PC-3 (cell line): ENCODE measurements at places on chromosomes 2 and 18. TPM values are rescaled to one million over a fixed set of nuclear protein-coding genes. Genes with fewer than 3 reads are reported as not detected.

The FOXD4L1 gene
- 0.33 TPM in 1 of 2 replicates, not detected in the other for total RNA-seq

The FAM237A gene
- total RNA-seq: not detected in 2 replicates

GRCh38 chr2:170314744-170315447, 136.9 kb downstream of the MYO3B start:
- peak; percentile 92 for DNase-seq

DNA sequence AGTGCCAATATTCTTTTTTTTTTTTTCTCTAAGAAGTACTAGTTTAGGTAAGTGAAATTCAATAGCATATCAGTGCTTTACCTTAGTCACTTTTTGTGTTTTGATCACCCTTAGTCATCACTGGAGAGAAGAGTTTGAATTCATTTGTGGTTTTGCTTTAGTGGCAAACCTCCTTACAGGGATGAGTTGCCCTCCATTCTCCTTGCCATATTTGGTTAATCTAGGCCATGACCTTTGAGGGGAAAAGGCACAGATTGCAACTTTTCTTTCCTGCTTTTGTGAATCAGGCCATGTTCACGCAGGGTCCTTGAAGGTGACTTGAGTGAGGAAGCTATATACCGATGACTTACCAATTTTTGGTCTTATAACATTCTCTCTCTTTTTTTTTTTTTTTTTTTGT, 34.4 kb downstream of the PLEKHA3 start:
- peak; percentile 92 for DNase-seq

The FLACC1 gene
- 0.26 and 5.9 TPM in 2 replicates for total RNA-seq

- peak; percentile 31 for DNase-seq
Measured at GRCh38 chr2:189253836-189254235, 74.3 kb upstream of the COL5A2 start.

DNA sequence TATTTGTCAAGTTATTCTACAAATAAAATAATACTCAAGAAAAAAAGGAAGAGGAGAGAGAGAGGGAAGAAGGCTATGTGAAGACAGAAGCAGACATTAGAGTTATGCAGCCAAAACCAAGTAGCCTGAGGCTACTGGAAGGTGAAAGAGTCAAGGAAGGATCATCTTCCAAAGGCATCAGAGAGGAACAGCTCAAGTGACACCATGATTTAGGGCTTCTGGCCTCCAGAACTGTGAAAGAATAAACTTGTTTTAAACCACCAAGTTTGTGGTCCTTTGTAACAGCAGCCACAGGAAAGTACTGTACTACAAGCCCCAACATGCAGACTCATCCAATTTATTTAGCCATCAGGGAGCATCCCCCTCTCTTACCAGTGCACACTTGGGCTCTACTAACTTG, 788.5 kb upstream of the LRRTM1 start:
- DNase-seq: peak; percentile 39

The PAIP2B gene
- 3.8 and 4.0 TPM in 2 replicates for total RNA-seq

The CELF4 gene
- total RNA-seq: 0.40 TPM in 1 of 2 replicates, not detected in the other

The RNF138 gene
- 4.9 and 15.3 TPM in 2 replicates for total RNA-seq

DNA sequence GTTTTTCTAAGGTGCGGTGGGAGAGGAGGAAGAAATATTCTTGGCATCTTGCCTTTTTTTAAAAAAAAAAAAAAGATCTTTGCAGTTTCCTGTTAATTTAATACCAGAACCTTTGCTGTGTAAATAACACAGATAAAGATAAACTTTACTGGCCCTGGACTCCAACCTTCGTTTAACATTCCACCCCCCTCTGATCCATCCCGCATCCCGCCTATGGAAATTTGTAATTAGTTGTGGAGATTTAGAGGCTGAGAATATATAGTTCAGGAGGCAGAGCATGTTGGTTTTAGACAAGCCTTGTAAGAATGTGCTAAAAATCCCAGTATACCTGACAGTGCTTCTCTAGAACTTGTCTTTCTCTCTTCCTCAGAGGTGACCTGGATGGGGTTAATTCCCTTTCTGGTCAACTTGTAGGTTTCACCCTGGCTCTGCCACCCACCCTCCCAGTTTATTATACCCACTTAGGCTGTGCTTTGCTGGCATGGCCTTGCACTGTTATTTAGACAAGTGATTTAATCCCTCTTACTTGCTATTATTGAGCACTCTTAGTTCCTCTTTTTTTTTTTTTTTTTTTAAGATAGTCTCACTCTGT, 2.9 kb upstream of the C2orf72 start:
- no peak for DNase-seq

GRCh38 chr2:23703583-23704385, 223.1 kb downstream of the ATAD2B start:
- DNase-seq: no peak

The HES6 gene
- total RNA-seq: 9.8 and 19.6 TPM in 2 replicates

DNA sequence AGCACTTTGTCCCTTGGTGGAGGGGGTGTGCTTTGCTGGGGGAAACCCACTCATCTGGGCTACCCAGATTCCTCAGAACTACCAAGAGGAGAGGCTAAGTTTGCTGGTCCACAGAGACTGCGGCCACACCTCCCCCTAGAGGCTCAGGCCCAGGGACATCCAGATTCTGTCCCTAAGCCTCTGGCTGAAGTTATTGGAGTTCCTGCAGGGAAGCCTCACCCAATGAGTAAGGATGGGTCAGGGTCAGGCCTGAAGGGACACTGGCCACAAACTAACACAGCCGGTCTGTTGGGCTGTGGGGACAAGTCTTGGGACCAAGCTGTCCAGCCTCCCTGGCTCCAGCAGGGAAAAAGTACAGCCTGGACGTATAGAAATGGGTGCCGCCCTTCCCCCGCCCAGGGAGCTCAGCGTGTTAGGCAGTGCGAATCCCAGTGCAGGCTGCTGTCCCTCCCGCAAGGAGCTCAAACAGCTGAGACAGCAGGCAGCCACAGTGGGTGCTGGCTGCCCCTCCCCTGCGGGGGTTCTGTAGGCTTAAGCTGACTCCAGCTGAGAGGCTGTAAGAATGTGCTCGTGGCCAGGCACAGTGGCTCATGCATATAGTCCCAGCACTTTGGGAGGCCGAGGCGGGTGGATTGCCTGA, 86.9 kb upstream of the ARL5A start:
- no peak for DNase-seq

GRCh38 chr2:68837861-68838341, 33.3 kb downstream of the BMP10 start:
- no peak for DNase-seq

DNA sequence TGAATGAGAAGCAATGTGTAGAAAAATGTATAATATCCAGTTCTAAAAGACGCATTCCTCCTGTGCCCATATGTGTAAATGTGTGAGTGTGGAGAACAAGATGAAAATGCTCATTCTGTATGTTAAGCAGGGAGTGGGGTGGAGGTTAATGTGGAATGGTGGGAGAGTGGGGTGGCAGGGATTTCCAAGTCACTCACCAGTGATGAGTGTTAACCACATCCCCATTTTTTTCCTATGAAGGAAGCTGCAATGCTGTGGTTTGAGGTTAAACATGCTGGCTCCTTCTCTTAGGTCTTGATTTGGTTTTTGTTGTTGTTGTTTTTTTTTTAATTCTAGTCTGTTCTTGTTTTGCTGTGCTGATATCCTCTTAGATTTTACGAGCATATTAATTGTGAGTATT, 169.4 kb downstream of the NEDD4L start:
- DNase-seq: peak; percentile 84

GRCh38 chr2:173374634-173375033, 20.0 kb downstream of the CDCA7 start:
- no peak for DNase-seq

DNA sequence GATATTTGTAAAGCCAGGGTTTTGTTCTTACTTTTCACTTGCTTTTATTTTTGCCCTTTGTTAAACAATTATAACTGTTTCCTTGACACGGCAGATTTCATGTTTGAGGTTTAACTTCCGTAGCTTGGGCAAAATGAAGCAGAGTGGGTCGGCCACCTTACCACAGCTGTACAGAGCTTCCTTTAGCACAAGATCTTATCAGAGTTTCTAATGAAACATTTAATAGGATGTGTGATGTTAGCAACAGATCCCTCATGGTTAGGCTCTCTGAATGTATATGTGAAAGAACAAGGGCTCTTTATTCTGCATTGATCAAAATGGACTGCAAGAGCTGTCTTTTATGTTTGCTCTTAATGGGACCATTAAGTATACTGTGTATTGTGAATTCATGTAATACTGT, 22.3 kb downstream of the RNF125 start:
- DNase-seq: no peak

- DNase-seq: no peak
Measured at GRCh38 chr18:6326566-6326965, 88.1 kb downstream of the L3MBTL4 start.

GRCh38 chr2:69645921-69646320, 2.4 kb upstream of the AAK1 start:
- no peak for DNase-seq

The ACTG2 gene
- total RNA-seq: 1.6 and 3.8 TPM in 2 replicates

DNA sequence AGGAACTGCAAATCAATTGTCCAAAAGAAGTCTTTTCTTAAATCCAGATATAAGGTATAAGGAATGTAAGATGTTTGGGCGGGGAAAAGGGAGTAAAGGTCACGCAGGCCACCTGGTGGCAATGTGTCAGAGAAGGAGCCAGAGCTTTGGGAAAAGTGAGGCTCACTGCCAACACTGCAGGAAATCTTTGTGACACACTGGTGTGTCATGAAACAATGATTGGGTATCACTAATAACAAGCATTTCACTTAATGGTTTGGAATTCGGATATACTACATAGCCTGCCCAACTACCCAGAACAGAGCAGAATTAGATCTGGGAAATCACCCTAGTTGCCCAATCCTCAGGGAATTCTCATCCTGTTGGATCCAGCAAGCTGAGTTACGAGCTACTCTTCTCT, 61.0 kb downstream of the RBMS1 start:
- DNase-seq: peak; percentile 97
